ENCODE measurements at places on chromosomes 6 and 20.

DNA sequence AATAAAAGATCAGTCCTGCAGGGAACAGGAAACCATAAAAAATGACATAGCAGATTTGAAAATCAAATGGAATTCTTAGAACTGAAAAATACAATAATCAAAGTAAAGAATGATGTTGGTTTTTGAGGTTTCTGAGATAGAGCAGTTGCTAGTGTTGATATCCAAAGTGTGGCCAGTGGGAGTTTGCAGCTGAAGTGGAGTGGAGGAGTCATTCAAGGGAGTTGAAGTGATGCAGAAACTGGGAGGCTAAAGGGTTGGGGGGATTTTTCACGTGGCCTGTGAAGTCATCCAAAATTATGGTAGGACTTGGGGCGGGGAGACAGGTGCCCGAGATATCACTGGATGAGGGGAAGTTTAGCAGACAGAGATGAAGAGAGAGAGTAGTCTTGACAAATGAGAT lies 123.6 kb downstream of the CDC5L start:
- no peak for DNase-seq

DNA sequence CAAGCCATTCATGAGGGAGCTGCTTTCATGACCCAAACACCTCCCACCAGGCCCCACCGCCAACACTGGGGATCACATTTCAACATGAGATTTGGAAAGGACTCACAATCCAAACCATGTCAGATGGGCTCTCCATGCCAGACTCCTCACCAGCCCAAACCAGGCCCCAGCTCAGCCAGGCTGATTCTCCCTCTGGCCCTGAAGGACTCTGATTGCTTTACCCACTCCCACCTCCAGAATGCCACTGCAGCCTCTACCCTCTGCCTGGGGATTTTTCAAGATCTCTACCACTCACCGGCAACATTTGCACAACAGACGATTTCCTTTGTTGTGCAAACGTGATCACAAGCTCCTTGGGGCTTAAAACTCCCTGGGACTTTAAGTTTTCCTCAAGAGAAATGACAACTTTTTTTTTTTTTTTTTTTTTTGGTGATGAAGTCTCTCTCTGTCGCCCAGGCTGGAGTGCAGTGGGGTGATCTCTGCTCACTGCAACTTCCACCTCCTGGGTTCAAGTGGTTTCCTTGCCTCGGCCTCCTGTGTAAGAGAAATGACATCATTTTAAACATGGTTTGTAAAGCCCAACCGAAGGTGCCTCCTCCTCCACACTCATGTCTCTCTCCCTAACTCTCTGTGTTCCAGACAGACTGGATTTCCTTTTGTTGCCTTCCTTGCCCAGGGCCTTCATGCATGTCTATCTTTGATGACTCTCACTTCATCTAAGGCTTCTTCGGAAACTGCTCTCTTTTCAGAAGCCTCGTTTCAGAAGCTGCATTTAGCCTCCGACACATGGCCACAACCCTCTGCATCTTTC lies 147.0 kb downstream of the CDH26 start:
- no peak for DNase-seq

DNA sequence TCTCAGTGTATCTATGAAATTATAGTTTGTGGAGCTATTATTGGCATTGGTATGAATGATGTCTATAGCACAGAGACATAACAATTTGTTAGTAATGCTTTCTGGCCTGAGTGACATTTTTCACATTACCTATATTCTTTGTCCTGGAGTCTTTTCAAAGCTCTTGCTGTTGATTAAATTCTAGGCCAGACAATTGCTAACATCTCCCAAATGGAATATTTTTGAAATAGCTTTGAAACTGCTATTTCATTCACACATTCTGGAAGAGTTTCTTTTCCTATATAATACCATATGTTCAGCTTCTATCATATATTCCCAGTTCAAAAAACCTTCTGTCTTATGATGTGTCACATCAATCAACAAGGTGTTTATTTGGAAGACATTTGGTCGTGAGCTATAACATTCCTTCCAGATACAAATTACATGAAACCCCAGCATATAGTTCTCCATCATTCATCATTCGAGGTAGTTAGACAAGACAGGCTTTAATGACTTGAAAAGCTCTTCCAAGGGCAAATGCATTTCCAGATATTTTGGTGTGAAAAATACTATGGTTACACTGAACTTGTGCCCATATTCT lies 452.8 kb downstream of the KHDRBS2 start:
- DNase-seq = no peak

DNA sequence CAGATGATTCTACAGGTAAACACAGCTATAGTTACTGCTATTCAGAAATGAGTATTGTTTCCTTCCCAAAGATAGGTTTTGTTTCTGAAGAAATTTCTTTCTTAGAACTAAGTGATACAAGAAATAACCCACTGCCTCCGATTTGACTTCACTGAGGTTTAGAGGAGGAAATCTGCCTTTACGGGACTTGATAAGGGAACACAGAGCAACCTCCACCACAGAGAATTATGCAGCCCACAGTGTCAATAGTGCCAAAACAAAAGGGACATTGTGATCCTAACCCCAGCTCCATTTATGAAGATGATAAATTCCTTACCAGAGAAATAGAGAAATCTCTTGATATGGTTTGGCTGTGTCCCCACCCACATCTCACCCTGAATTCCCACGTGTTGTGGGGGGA lies 164.6 kb downstream of the ZNF217 start:
- no peak for DNase-seq

- DNase-seq = no peak
Observed at GRCh38 chr20:3446779-3447178, 24.0 kb upstream of the ATRN start.

DNA sequence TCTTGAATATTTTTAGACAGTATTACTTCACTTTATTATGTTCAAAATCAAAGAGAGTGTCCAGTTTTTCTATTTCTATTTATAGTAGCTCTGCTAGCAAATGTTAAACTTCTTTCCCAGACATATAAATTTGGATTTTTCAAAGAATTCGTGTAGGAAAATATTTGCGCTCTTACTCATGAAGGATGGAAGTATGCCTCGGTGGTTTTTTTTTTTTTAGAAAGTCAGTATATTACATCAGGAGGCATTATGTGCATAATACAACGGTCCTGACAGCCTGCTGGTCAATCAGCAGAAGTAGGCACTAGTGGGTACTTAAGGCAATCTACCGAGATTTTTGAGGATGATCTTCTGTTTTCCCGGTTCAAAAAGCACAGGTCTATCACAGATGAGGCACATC lies 249.3 kb downstream of the TBX18 start:
- DNase-seq = no peak

DNA sequence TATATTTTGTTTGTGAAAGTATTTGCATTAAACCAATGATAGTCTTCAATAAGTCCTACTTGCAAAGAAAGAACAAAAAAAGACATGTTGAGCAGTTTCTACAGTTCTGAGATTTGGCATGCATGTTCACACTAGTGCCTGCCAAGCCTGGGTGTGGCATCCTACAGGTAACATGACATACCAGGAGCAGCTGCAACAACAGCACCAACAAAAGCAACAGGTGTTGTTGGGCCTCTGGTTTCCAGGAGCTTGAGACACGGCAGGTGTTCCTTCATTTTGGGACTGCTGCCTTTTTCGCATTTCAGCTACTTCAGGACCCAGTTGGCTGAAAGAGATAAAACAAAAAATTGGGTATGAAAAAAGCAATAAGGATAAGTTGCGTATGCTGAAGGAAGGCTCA lies 41.2 kb upstream of the MTRF1L start:
- no peak for DNase-seq

- DNase-seq = no peak
Observed at GRCh38 chr6:133033263-133033662, 207.9 kb upstream of the EYA4 start.

- DNase-seq = no peak
Observed at GRCh38 chr20:61538943-61539265, 286.8 kb downstream of the CDH4 start.

DNA sequence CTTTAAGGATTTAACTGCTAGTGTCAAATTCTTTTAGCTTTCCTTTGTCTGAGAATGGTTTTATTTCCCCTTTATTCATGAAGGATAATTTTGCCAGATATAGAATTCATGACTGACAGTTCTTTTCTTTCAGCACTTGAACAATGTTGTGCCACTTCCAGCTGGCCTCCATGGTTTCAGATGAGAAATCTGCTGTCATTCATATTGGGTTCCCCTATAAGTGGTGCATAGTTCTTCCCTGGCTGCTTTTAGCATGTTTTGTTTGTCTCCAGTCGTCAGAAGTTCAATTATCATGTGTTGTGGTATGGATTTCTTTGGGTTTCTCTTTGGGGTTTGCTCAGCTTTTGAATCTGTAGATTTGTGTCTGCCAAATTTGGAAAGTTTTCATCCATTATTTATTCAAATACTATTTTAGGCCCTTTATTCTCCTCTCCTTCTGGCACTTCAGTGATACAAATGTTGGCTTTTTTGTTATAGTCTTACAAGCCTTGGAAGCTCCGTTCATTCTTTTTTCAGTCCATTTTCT lies 76.3 kb upstream of the TGM3 start:
- DNase-seq = no peak

DNA sequence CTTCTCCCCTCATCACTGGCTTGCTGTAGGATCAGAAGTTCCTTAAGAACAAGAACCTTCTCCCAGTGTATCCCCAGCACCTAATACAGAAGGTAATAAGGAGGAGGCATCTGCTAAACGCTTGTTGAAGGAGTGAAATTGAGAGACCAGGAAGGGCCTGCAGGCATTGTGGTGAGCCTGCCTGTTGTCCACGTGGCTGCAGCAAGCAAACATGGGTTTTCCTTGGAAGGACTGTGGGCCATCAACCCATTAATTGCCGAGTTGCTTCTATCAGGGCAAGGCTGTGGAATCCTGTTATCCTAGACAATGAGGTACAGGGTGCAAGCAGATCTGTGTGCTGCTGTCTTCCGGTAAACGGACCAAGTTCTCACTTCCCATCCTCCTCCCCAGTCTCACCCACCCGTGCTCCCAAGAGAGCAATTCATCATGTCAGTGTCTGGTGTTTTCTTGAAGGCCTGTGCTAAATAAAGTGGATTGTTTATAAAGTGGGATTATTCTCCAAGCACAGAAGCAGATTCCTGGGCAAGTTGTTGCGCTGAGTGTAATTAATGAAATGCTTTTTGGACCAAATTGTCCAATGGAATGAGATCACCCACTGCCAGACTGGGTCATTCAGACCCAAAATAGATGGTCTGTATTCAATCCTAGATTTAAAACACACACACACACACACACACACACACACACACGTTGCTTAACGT lies 164.6 kb upstream of the CDYL start:
- DNase-seq = no peak

- DNase-seq = no peak
Observed at GRCh38 chr6:87154641-87154992, 748 bp upstream of the ZNF292 start.

DNA sequence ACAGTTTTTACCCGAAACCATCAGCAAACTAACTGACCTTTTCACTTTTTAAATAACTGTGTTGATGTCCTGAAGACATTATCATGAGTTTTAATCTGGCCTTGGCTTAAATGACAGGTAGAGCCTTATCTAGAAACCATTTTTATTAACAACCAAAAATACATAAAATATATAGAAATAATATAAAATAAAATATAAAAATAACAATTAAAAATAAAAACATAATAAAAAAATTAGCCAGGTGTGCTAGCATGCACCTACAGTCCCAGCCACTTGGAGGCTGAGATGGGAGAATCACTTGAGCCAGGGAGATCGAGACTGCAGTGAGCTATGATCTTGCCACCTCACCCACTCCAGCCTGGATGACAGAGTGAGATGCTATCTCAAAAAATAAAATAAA lies 21.6 kb downstream of the HMGN3 start:
- no peak for DNase-seq

GRCh38 chr6:42165016-42165415 lies 8.1 kb upstream of the GUCA1A start:
- no peak for DNase-seq

GRCh38 chr20:23011008-23011721 lies 23.9 kb upstream of the SSTR4 start:
- no peak for DNase-seq

DNA sequence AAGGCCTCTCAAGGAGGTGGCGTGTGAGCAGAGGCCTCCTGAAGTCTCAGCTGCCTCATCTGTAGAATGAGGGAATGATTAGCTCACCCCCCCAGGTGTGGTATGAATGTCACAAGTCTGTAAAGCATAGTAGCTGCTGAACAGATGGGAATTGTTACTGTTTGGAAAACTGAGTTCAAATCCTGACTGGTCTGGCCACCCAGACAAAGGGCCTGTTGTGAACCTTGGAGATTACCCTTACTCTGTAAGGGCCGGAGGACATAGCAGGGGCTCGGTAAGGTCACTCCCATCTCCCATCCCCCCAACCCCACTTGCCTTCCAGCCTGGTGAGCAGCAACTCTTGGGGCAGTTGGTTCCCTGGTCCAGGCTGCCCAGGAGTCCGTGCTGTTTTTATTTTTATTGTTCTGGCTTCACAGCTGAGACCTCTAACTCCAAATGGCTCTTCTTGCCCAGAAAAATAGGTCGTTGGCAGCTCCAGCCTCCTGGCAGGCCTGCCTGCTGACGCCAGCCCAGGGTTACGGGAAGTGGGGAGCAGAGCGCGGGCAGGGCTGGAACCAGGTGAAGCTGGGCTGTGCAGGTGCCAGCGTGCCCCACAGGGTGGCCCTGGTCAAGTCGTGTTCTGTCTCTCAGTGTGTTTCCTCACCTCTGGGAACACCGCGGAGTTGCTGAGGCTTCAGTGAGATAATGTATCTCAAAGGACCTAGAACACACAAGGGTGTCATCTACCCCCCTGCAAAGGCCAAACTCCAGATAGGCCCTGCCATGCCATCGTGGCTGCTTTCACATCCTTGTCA lies 4.5 kb upstream of the SIRPA start:
- no peak for DNase-seq

DNA sequence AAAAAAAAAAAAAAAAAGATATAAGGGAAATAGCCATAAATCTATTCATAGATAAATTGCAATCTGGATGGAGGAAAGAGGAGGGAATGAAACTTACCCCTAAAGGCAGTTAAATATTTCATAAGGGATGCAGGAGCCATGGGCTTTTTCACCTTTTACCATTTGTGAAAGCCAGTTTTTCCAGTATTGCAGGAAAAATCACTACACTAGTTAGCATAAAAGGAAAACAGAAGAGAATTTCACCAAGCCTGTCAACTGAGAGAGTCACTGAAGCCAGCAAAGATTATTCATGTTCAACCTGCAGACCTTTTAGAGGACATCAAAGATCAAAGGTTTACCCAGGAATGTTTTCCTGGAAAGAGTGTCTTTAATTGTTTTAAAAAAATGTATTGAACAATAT lies 969.7 kb downstream of the KIF16B start:
- DNase-seq = no peak

DNA sequence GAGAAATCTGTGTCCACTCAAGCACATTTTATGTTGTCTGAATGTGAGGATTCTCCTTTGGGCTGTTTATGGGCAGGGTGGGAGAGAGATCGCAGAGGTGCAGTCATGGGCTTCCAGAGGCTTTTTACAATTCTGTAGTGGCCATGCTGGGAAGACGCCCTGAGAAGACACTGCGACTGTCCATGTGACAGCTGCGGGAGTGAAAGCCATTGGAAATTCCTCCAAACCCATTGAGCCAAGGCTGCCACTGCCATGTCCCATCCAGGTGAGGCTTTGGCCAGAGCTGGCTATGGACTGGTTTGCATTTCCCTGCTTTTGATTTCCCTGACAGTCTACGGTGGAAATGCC lies 216.9 kb upstream of the ECI2 start:
- no peak for DNase-seq

- DNase-seq = no peak
Observed at GRCh38 chr6:73145690-73146089, 79.6 kb downstream of the KHDC1L start.

GRCh38 chr6:14759976-14760672 lies 485.7 kb upstream of the JARID2 start:
- DNase-seq = no peak

All from HAP-1 (cell line).